Activated T-helper 17 cell treated with anti-CD3 and anti-CD28 coated beads, Interleukin-2, amount 50 U/mL, for 72 hours (primary cell): ENCODE measurements at places on chromosomes 6 and 20.

DNA sequence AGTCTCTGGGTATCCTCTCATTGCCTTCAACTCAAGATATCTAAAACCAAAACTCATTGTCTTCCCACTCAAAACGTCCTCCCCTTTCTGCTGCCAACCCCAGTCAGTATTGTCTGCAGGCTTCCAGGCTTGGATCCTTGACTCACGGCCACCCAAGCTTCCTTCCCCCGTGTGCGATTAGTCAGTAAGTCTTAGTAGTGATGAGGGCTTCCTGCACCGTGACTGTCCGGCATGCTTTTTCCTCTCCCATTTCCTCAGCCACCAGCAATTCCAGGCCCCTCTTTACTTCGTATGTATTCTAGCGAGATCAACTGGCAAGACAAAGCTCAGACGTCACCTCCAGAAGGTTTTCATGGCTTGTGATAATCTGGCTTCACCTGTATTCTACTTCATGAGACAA lies 88.6 kb upstream of the DUSP22 start:
- peaks cover 6% of the 10 kb centered on the region for H3K27me3 ChIP-seq
- no peaks in the 10 kb centered on the region for H3K36me3 ChIP-seq
- no peak overlapping the region for H3K4me3 ChIP-seq
- no peak overlapping the region for H3K27ac ChIP-seq

- peak; percentile 65 for ATAC-seq
- H3K4me3 ChIP-seq: peak overlapping the region; percentile 91
- peak overlapping the region; percentile 93 for H3K27ac ChIP-seq
- H3K27me3 ChIP-seq: no peaks in the 10 kb centered on the region
- peaks cover 50% of the 10 kb centered on the region for H3K36me3 ChIP-seq
Observed at GRCh38 chr20:59149678-59150504, 13.7 kb upstream of the ZNF831 start.

DNA sequence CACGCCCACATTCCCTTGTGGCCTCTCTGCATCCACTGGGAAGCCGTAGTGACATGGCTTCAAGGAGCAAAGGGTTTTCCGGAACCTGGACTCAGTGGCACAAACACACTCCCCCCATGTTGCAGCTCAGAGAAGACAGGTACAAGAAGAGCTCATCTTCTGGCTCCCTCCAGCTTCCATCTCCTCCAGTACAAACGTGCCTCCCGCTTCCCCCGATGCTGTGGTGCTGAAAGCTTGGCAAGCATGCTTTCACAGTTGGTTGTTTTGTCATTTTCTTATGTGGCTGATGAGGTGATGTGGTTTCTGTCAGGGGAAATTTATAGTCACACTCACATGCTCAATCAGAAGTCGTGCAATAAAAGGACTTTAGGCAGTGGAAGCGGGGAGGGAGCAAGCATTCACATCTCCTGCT lies 258.5 kb downstream of the KIF16B start:
- ATAC-seq: no peak
- H3K36me3 ChIP-seq: peaks cover 48% of the 10 kb centered on the region
- H3K27me3 ChIP-seq: no peaks in the 10 kb centered on the region
- no peak overlapping the region for H3K4me3 ChIP-seq

- H3K4me3 ChIP-seq: peak overlapping the region; percentile 80
- H3K36me3 ChIP-seq: peaks cover 25% of the 10 kb centered on the region
- H3K27ac ChIP-seq: peak overlapping the region; percentile 40
- no peak for ATAC-seq
- no peaks in the 10 kb centered on the region for H3K27me3 ChIP-seq
Observed at GRCh38 chr20:4014031-4014474, 1.3 kb downstream of the RNF24 start.

DNA sequence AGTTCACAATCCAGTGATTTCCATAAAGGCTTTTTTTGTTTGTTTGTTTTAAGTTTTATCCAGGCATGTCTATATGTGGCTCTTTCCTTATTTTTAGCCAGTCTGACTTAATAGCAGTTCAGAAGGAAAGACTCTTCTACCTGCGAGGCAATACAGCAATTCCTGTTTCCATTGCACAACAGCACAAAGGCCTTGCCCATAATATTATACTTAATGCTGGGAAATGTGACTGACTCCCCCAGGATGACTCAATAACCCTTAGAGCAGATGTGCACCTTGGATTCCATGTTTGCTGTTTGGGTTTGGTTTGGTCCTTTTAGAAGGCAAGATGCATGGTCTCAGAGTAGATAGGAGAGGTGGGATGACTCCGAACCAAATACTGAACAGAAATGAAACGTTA lies 184.1 kb downstream of the MTFR2 start:
- no peaks in the 10 kb centered on the region for H3K4me1 ChIP-seq
- no peaks in the 10 kb centered on the region for H3K36me3 ChIP-seq
- ATAC-seq: no peak

- peak overlapping the region; percentile 98 for H3K4me3 ChIP-seq
- peaks cover 27% of the 10 kb centered on the region for H3K4me1 ChIP-seq
- H3K36me3 ChIP-seq: no peaks in the 10 kb centered on the region
- no peak for ATAC-seq
- H3K27me3 ChIP-seq: no peaks in the 10 kb centered on the region
- peak overlapping the region; percentile 96 for H3K27ac ChIP-seq
Observed at GRCh38 chr6:29749308-29749662, 26.1 kb downstream of the HLA-F start.

DNA sequence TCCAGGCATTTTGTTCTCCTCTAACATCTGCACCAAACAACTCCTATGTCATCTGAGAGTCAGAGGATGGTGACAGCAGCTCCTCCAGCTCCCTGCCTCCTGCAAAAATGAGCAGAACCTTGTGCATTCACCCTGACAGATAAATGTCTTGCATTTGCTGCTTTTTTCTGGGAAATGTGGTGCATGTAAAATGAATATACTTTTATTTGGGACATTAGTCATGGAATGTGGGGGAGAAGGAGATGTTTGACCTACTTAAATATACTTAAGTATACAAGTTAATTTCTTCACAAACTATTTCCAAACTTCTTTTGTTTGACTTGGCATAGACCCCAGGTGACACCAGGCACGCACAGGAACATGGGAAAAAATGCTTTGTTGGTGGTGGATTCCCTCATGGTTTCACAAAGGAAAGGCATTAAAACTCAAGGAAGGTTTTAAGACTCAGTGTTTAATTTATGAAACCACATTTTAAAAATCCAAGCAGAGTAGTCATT lies 181.8 kb upstream of the MCHR2 start:
- no peak overlapping the region for H3K27ac ChIP-seq
- H3K4me1 ChIP-seq: no peaks in the 10 kb centered on the region
- H3K36me3 ChIP-seq: no peaks in the 10 kb centered on the region
- ATAC-seq: no peak

DNA sequence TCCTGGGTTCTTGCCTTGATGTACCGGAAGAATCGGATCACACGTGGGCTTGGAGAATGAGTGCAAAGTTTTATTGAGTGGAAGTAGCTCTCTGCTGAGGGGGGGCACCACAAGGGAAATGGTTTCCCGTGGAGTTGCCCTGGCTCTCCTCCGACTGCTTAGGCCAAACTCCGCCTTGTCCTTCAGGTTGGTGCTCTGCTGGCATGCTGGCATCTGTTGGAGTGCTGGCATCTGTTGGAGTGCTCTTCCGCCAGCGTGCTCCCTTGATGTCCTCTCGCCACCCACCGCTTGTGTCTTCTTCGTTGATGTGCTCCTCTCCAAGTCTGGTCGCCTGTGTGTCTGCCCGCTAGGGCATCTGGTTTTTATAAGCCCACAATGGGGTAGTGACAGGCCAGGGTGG lies 317.1 kb upstream of the HSF2 start:
- H3K36me3 ChIP-seq: no peaks in the 10 kb centered on the region
- no peak overlapping the region for H3K27ac ChIP-seq
- no peak overlapping the region for H3K4me3 ChIP-seq
- H3K27me3 ChIP-seq: no peaks in the 10 kb centered on the region
- H3K4me1 ChIP-seq: no peaks in the 10 kb centered on the region
- no peak for ATAC-seq

- H3K4me3 ChIP-seq: no peak overlapping the region
- H3K36me3 ChIP-seq: peaks cover 26% of the 10 kb centered on the region
- H3K27ac ChIP-seq: no peak overlapping the region
- no peak for ATAC-seq
- no peaks in the 10 kb centered on the region for H3K27me3 ChIP-seq
Observed at GRCh38 chr6:135306740-135307420, 125.8 kb downstream of the MYB start.

GRCh38 chr20:3407040-3407770 lies at the start of gene DNAAF9:
TSS of gene DNAAF9 (minus strand) at chr20:3407669. CDS start at chr20:3407557, 112 bp downstream.
- peak; percentile 40 for ATAC-seq
- no peaks in the 10 kb centered on the region for H3K27me3 ChIP-seq
- H3K4me1 ChIP-seq: peaks cover 22% of the 10 kb centered on the region
- H3K4me3 ChIP-seq: peak within 1 kb of the TSS; percentile 99
- peak within 1 kb of the TSS; percentile 95 for H3K27ac ChIP-seq
- H3K36me3 ChIP-seq: no peaks in the 10 kb centered on the region

DNA sequence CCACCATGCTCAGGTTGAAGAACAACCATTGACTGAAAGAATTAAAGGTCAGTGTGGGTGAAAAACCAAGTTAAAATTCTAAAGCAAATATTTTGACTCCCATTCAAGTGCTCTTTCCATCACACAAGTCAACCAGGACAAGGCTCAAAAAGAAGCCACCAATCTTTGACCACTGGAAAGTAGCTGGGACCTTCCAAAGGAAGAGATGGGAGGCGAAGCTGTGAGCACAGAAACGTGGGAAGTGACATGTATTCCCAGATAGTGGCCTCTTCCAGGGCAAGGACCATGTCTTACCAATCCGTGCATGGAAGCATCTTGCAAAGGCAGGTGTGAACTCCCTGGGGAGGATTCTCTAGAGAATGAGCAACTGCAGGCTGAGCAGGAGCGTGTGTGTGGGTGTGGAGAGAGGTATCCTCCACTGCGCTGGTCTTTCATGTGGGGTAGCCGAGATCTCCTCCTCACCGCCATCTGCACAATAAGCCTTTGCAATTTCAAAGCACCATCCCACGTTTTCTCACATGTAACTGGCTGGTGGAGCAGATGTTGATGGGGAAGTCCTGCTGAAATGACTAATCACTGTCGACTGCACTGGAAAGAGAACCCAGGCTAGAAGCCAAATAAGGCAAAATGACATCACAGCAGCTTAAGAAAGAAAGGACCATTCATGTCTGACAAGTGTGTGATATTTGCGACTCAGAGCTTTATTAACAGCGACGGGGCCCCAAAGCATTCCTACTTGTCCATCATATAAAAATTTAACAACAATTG lies 189.4 kb upstream of the RREB1 start:
- ATAC-seq: peak; percentile 99
- H3K36me3 ChIP-seq: no peaks in the 10 kb centered on the region
- H3K27ac ChIP-seq: no peak overlapping the region

GRCh38 chr6:108914235-108915022 lies 66.2 kb downstream of the ARMC2 start:
- H3K4me3 ChIP-seq: no peak overlapping the region
- peaks cover 3% of the 10 kb centered on the region for H3K27me3 ChIP-seq
- H3K27ac ChIP-seq: no peak overlapping the region
- H3K36me3 ChIP-seq: no peaks in the 10 kb centered on the region

DNA sequence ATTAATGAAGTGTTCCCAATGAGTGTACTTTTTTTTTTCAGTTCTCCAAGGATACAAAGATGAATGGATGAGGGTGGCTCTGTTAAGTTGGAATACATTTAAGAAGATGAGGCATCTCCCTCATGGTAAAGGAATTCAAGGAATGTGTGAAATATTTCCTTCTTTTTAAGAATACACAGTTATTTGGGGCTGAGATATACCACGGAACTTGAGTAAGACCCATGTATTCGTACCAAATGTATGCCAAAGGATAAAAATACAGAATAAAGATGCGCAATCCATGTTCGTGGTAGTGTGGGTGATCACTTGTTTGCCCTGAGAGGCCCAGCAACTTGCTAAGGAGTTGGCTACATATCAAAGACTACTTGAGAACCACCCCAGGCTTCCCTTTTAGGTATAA lies 164.2 kb upstream of the TCF21 start:
- no peaks in the 10 kb centered on the region for H3K27me3 ChIP-seq
- no peaks in the 10 kb centered on the region for H3K4me1 ChIP-seq
- no peaks in the 10 kb centered on the region for H3K36me3 ChIP-seq
- ATAC-seq: no peak
- H3K27ac ChIP-seq: no peak overlapping the region
- no peak overlapping the region for H3K4me3 ChIP-seq

- H3K36me3 ChIP-seq: no peaks in the 10 kb centered on the region
- H3K27ac ChIP-seq: no peak overlapping the region
- H3K4me1 ChIP-seq: no peaks in the 10 kb centered on the region
- no peak overlapping the region for H3K4me3 ChIP-seq
- ATAC-seq: no peak
Observed at GRCh38 chr20:52965380-52965779, 6.8 kb upstream of the TSHZ2 start.

- peak within 1 kb of the TSS; percentile 95 for H3K27ac ChIP-seq
- no peaks in the 10 kb centered on the region for H3K27me3 ChIP-seq
- ATAC-seq: peak; percentile 65
- H3K4me1 ChIP-seq: peaks cover 9% of the 10 kb centered on the region
Observed at GRCh38 chr20:62938105-62938888, at the start of gene GID8. TSS of gene GID8 (plus strand) at chr20:62938147. CDS start at chr20:62941503, 3,356 bp downstream.

DNA sequence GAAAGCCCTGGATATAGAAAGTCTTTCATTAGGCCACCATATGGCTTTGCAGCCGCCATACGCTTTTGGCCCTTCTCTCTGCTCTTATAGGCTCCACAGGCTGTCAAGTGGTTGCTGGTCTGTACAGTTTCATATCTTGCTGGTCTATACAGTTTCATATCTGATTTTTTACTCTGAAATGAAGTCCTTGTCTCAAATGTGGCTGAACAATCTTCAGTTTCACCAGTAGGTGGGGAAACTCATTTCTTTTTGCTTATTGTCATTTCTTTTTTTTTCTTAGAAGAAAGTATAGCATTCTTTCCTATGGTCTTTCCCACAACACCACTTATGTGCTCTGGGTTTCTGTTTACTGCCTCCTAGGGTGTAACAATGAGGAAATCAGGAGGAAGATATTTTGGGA lies 771.4 kb upstream of the MMS22L start:
- no peak for ATAC-seq
- H3K27ac ChIP-seq: no peak overlapping the region
- no peaks in the 10 kb centered on the region for H3K4me1 ChIP-seq
- no peak overlapping the region for H3K4me3 ChIP-seq
- no peaks in the 10 kb centered on the region for H3K27me3 ChIP-seq

DNA sequence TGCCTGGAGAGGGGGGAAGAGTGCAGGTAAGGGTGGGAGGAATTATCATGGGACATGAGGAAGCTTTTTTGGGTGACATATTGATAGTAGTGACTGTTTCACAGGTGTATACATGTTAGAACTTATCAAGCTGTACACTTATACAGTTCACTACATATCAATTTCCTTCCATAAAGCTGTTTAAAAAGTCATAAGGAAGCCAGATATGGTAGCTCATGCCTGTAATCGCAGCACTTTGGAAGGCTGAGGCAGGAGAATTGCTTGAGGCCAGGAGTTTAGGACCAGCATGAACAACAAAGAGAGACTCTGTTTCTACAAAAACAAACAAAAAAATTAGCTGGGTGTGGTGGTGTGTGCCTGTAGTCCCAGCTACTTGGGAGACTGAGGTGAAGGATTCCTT lies 21.7 kb downstream of the ZSCAN12 start:
- no peak for ATAC-seq
- H3K27ac ChIP-seq: no peak overlapping the region
- H3K27me3 ChIP-seq: no peaks in the 10 kb centered on the region
- H3K36me3 ChIP-seq: peaks cover 37% of the 10 kb centered on the region
- H3K4me3 ChIP-seq: no peak overlapping the region
- no peaks in the 10 kb centered on the region for H3K4me1 ChIP-seq
